ENCODE measurements at places on chromosomes 12 and 14.
A peak's percentile ranks its signal among the peaks of the same experiment; 100 is the strongest.

DNA sequence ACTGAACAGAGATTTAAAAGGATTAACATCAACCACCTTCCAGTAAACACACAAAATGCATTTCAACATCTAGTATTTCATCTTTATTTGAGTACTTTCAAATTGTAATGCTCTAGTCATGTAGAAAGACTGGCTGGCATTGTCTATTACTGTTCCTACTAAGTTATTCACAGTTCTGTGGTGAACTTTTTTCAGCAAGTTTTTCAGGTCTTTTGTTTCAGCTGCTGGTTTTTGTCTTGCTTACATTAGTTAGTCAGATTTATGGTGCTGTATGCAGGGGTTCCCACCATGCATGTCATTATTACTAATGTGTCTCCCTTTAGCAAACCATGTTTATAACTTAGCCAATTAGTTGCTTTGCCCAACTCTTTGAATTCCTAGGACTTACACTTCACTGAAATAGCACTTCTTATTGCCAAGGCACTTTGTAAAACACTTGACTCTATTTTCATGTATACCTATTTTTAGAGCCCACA lies 253.4 kb upstream of the KITLG start:
- no peak for DNase-seq

- no peak for DNase-seq
Observed at GRCh38 chr12:85779768-85780167, 56.4 kb downstream of the RASSF9 start.

DNA sequence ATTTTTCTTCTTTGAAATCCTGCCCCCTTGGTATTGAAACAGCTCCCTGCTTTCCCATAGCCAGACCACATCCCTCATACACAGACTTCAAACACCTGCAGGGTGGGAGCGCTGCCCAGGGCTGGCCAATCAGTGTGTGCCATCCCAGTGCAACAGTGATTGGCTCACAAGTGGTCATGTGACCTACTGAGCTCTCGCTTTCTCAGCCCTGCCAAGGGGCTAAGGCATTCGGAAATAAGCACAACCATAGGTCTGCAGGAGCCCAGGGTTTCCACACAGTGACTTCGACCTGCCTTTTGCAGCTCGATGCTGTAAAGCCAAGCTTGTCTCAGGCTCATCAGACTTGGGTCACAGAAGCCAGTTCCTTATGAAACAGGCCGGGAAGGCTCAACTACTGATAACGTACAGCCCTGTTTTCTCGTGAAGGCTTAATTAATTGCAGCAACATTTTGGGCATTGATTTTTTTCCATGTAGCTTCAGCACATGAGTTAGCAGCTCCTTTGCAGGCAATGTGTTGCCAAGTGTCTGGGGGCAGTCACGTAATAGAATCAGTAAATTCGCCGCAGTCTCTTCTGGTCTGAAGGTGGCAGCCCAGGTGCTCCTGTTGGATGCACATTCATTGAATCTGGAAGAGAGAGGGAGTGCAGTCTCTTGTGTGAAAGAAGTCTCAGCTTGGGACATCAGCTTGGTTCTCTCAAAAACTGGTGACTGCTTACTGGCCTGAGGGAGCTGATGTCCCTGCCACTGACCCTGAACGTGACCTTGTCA lies 1091.8 kb downstream of the AACS start:
- DNase-seq, result no peak

GRCh38 chr14:25484235-25484634 lies 434.3 kb upstream of the STXBP6 start:
- DNase-seq, result no peak

GRCh38 chr12:67419810-67420209 lies 150.7 kb downstream of the CAND1 start:
- DNase-seq, result no peak

DNA sequence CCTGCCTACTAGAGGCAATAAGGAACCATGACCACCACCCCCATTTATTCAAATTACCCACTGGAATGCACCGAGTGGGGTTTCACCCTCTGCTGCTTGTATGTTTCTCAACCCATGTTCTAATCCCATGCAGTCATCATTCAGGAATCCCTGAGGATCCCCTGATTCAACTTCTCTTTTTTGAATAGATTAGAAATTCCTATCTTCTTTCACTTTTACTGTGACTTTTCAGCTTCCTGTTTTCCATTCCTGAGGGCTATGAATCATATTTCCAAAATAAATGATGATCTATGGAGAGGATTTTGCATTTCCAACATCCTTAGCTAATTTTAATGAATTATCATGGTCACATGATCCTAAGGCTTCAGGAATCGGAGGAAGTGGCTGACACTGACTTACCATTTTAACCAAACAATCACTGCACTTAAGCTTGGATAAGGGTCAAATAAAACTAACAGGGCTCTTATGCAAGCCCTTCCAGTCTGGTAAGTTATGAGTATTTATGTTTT lies 19.4 kb upstream of the P2RX4 start:
- peak; percentile 88 for DNase-seq

Data from adipocyte (in vitro differentiated cells).